Mesendoderm (in vitro differentiated cells): ENCODE measurements at places on chromosomes 1 and 21.

DNA sequence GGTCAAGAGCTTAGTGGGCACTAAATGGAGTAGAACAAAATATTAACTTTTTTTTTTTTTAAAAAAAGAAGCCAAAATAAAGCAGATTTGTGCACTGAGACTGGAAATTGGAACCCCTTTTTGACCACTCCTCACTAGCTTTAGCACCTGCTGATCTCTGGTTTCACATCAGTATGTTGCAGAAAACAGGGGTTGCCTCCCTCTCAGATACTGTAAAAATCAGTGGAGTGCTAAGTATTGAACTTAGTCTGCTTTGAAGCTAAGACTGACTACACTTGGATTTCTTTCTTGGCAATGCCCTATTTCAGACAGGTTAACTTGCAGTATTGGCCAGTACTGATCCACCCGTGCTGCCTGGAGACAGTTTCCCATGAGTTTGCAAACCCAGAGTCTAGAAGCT lies 2.7 kb upstream of the KIAA0040 start:
- DNase-seq = no peak
- H3K27me3 ChIP-seq = no peaks in the 10 kb centered on the region
- peaks cover 6% of the 10 kb centered on the region for H3K4me1 ChIP-seq
- no peak overlapping the region for H3K4me3 ChIP-seq

DNA sequence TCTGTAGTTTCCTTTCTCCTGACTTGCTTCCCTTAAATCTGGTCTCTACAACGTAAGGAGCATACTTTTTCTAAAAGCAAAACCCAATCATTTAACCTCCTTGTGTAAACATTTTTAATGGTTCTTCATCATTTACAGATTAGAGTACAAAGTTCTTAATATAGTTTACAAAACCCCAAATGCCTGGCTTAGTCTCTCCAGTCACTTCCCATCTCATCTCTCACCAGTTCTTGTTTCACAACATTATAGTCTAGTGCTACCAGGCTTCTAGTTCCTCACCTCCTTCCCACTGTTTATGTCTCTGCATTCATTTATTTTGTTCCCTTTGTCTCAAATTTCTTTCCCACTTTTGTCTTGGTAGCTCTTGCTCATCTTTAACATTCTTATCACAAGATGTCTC lies 168.4 kb downstream of the FASLG start:
- no peaks in the 10 kb centered on the region for H3K4me1 ChIP-seq
- H3K4me3 ChIP-seq = no peak overlapping the region
- no peak overlapping the region for H3K27ac ChIP-seq
- no peak for DNase-seq

- H3K4me3 ChIP-seq = no peak overlapping the region
- no peaks in the 10 kb centered on the region for H3K4me1 ChIP-seq
- DNase-seq = no peak
- no peaks in the 10 kb centered on the region for H3K27me3 ChIP-seq
Measured at GRCh38 chr1:29409616-29410015, 173.3 kb downstream of the PTPRU start.

GRCh38 chr1:234962340-234962989 lies 166.2 kb downstream of the TOMM20 start:
- H3K27me3 ChIP-seq = no peaks in the 10 kb centered on the region
- peaks cover under 1% of the 10 kb centered on the region for H3K4me1 ChIP-seq
- H3K36me3 ChIP-seq = no peaks in the 10 kb centered on the region
- no peak overlapping the region for H3K27ac ChIP-seq
- no peak overlapping the region for H3K4me3 ChIP-seq
